Mesothelial cell of epicardium (in vitro differentiated cells): ENCODE measurements at places on chromosomes 2 and 18. TPM values are rescaled to one million over a fixed set of nuclear protein-coding genes. Genes with fewer than 3 reads are reported as not detected.

Gene ANKRD30BL
- not detected in 3 replicates for total RNA-seq

Gene AGAP1
- 41.1 to 44.0 TPM (median 41.5 TPM) in 3 replicates for total RNA-seq

Gene CPS1
- total RNA-seq = 4.4 to 7.5 TPM (median 6.3 TPM) in 3 replicates

Gene SERPINB13
- 0.27 to 0.77 TPM (median 0.38 TPM) in 3 replicates for total RNA-seq

Gene EPB41L3
- 59.9 to 61.9 TPM (median 60.6 TPM) in 3 replicates for total RNA-seq

Gene KCNS3
- 2.4 to 3.1 TPM (median 2.7 TPM) in 3 replicates for total RNA-seq

Gene RAB6D
- not detected in 3 replicates for total RNA-seq

Gene ACVR1
- 24.7 to 27.5 TPM (median 27.0 TPM) in 3 replicates for total RNA-seq

Gene CRYBA2
- not detected in 3 replicates for total RNA-seq

Gene KCTD1
- total RNA-seq = 34.4 to 38.5 TPM (median 35.7 TPM) in 3 replicates

Gene SRD5A2
- total RNA-seq = not detected in 3 replicates

- no peak for DNase-seq
These were observed 27.2 kb downstream of the TBC1D8 start for GRCh38 chr2:101123795-101124471.

GRCh38 chr2:145284551-145284950 lies 764.6 kb upstream of the ZEB2 start:
- no peak for DNase-seq

GRCh38 chr2:52976143-52976949 lies 791.3 kb upstream of the CHAC2 start:
- DNase-seq = no peak

GRCh38 chr2:179862898-179863458 lies 1.6 kb upstream of the ZNF385B start:
- no peak for DNase-seq

DNA sequence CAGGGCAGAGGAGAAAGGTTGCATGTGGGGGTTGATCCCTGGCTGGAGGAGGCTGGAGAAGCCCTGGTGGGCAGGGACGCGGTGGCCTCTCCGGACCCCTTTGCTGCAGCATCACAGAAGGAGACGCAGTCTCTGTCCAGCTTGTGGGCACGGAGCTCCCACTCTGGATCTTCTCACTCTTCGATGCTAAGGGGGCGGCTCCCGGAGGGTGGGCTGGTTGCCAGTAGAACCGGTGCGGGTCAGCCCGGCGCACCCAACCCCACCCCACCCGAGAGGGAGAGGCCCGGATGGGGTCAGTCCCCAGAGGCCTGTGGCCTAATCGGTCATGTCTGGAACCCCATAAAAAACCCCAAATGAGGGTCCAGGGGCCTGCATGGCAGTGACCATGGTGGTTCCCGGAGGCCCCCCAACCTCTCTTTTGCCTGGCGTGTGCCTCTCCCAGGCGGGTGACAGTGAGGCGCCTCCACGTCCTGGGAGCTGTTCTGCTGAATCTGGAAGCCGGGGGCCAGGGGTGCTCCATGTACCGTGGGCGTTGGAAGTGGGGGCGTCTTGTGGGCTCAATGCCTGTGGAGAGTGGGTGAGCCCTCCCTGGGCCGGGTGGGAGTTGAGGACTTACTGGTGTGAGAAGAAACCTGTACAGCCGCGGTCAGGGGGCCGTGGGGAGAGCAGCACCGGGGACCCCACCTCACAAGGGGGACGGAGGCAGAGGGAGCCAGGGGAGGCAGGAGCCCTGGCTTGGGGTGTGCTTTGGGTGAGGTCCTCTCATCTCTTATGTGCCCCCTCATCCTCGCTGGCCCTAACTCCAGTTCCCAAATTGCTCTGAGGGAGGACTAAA lies 79.6 kb downstream of the RTP5 start:
- DNase-seq = no peak

GRCh38 chr2:20225294-20226151 lies 593 bp upstream of the SDC1 start:
- peak; percentile 82 for DNase-seq

DNA sequence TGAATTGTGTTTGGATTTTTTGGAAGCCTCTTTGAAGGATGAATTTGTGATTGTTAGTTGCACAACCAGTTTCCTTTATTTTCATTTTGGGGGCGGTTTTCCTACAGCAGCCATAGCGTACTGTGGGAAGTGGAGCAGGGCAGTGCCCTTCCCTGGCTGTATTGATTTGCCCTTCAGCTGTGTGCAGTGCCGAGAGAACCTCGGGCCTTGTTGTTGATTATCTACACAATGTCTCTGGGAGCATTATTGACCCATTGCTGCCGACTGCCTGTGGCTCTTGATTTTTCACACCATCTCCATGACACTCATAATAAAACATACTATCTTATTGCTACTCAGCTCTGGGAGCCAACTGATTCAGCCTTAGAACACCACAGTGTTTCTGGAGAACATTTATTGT lies 162.2 kb upstream of the BOD1L2 start:
- DNase-seq = no peak

DNA sequence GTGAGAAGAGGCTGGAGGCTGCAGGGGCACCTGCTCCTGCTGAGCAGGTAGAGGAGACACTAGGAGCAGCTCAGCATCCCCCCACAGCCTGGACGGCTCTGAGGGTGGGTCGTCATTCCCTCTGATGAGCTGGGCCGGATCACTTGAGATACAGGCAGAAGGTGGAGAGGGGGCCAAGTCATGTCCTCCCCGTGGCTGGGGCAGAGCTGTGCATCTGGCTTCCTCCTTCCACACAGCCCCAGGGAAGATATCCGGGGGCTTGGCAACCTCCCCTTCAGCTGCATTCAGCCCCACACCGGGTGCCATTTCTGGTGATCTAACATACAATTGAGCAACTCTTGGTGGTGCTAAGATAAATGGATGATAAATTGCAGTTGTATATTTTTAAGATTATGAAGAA lies 236.9 kb downstream of the LDLRAD4 start:
- no peak for DNase-seq

DNA sequence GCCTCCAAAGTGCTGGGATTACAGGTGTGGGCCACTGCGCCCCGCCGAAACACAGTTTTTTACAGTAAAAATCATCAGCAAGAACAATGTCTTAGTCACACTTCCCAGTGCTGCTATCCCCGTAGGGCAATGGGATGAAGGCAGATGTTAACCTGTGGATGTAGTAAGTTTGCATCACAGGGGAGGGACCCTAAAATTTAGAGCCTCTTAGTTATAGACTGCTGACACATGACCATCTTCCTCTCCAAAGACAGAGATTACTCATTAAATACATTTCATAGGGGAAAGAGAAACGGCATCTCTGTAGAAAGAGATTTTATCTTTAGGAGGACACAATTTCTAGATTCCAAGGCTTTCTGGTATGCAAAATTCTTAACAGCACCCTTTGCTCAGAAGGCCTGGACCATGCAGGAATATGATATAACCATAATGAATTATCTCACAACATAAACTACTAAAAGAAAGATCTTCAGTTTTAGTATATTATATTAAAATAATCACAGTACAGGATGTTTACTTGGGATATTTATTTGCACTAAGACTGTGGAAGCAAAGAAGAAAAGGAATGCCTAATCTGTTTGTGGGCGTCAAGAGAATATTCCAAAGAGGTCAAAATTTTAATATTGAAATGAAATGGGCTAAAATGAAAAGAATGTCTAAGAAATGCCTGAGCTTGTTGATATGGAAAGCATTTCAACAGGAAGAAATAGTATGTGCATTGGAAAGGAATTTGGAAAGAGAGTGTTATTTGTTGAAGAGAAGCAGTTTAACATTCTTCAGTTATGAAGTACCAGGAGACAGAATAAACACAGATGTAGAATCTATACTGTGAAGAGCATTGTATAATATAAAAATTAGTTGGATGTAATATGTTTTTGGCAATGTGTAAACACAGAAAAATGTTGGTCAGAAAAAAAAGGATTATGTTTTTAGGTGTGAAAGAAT lies 1228.3 kb upstream of the CHAC2 start:
- no peak for DNase-seq

GRCh38 chr2:525021-525420 lies 152.2 kb downstream of the TMEM18 start:
- DNase-seq = no peak

- DNase-seq = no peak
These were observed 176.8 kb downstream of the ARL4C start for GRCh38 chr2:234320066-234320465.

DNA sequence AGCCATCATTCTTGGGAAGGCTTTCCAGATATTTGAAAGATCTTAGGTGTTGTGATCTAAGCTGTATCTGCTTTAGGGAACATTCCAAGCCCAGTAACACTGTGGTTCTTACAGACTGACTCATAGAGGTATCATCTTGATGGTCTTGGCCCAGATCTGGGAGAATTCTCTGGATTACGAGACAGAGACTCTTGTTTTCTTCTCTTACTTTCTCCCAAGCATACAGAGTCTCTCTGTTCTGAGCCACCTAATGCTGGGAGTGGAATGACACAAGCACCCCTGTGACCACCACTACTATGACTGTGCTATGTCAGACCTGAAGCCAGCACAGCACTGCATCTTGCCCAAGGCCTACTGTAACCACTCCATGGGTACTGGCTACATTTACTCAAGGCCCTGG lies 81.0 kb upstream of the EPAS1 start:
- no peak for DNase-seq

- no peak for DNase-seq
These were observed 58.9 kb upstream of the EPC2 start for GRCh38 chr2:148585696-148586095.
